ENCODE measurements at places on chromosomes 4 and X. TPM values are rescaled to one million over a fixed set of nuclear protein-coding genes. Genes with fewer than 3 reads are reported as not detected.

RHOXF1 gene
- not detected for total RNA-seq

HMX1 gene
- not detected for total RNA-seq

NWD2 gene
- total RNA-seq, result not detected

GRCh38 chr4:119035951-119036737 lies 99.5 kb upstream of the MYOZ2 start:
- no peak for DNase-seq

GRCh38 chrX:10106806-10107205 lies 50.0 kb upstream of the CLCN4 start:
- DNase-seq, result no peak

DNA sequence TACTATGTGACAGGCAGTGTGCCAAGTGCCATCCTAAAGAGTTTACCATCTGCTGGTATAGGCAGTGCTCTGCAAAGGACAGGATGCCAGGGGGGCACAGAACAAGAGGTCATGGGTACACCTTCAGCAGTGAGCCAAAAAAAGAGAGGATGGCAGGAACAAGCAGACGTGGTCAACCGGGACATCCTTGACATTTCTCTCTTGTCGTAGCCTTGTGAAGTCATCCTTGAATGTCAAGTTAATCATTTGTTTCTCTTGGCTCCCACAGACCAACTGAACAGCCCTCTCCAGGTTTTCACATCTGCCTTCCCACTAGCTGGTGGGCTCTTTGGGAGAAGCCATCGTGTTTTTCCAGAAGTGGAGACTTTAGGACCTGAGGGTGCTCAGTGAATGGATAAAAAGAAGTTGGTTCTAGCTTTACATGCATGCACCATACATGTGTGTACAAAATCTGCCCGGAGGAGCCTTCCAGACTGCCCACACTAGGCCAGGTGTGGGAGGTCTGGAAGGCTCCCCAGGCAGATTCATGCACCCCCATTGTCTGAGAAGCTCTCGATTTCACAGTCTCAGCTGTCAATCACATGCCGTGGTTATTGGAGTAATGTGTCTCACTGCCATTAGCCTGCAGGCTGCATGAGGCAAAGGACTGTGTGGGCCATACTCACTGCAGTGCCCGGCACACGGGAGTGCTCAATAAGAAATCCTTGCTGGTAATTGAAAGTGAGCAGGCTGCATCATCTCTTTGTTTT lies 16.4 kb downstream of the PNMA6F start:
- DNase-seq, result no peak
